IPS-NIHi11 (cell line): ENCODE measurements at places on chromosomes 6 and 20.

- DNase-seq, result no peak
These were observed 62.9 kb downstream of the MRPL14 start for GRCh38 chr6:44064089-44064947.

DNA sequence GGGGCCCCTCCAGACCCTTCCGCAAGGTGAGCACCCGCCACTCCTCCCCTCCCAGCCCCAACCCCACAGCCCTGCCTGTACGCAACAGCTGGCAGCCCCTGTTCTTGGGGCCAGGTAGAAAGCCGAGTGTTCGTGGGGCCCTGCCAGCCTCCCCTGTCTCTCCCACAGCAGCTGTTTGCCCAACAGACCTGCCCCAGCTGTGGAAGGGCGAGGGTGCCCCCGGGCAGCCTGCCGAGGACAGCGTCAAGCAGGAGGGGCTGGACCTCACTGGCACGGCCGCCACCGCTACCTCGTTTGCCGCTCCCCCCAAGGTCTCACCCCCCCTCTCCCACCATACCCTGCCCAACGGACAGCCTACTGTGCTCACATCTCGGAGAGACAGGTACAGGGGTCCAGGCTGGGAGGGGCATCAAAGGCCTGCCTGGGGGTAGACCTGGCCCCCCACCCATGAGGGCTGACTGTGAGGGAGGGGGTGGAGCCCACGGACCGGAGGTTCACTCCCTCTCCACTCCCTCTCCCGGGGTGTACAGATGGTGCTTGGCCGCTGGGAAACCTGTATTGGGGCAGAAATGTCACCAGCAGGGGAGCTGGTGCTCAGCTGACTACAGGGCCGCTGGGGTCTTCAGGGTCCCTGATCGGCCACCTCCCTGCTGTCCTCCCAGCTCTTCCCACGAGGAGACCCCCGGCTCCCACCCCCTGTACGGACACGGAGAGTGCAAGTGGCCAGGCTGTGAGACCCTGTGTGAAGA, 41.1 kb downstream of the FOXP4 start:
- no peak for DNase-seq

GRCh38 chr6:27892649-27893058, 19.5 kb downstream of the OR2B2 start:
- DNase-seq, result no peak

- no peak for DNase-seq
These were observed 192.0 kb downstream of the LRFN2 start for GRCh38 chr6:40395066-40395697.

DNA sequence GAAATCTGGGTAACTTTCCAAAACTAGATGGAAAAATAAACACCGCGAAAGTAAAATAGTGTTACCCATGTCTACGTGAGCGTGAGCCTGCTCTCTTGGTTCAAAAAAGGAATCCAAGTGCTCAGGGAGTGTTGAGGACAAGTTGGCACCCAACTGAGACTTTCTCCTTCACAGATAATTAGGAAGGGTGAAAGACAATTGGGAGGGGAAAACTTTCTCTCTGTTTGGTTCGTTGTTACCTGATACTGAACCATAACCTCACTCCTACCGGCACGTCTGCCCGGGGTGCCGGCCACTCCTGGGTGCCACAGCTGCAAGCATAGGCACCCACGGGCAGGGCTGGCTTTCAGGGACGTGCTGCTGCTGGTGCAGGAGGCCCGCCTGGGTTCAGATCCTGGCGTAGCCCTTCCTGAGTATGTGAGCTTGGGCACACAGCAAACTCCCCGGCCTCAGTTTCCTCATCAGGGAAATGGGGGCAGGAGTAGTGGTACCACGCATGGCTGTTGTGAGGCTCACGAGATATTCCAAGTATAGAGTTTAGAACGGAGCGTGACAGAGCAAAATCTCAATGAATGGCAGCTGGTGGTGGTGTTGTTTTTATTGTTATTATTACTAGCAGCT, 38.2 kb upstream of the PMEPA1 start:
- DNase-seq, result no peak

- no peak for DNase-seq
These were observed 32.5 kb upstream of the MAS1L start for GRCh38 chr6:29520232-29520631.

- DNase-seq, result no peak
These were observed 9.3 kb downstream of the SRSF3 start for GRCh38 chr6:36603222-36604089.

DNA sequence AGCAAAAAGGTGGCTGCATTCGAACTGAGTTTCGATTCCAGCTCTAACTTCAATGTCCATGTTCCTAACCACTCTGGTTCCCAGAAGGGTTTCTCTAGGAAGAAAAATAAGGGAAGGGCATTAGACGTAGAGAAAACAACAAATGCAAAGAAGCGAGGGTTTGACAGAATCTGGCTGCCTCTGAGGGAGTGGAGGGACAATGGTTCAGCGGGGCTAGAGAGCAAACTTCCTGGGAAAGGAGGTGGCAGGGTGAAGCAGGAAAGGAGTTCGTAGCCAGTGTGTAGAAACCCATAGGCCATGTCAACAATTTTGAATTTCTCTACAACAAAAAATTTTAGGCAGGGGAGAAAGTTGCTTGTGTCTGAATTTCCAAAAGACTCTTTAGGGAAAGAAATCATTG, 14.5 kb upstream of the DNAAF9 start:
- no peak for DNase-seq

GRCh38 chr20:12825226-12825595, 183.6 kb upstream of the SPTLC3 start:
- DNase-seq, result no peak
